ENCODE measurements at places on chromosomes 1 and 21.

- DNase-seq = no peak
Measured at GRCh38 chr1:59978511-59978910, 51.9 kb upstream of the CYP2J2 start.

GRCh38 chr1:94325377-94326302, 88.3 kb upstream of the ARHGAP29 start:
- DNase-seq = no peak

DNA sequence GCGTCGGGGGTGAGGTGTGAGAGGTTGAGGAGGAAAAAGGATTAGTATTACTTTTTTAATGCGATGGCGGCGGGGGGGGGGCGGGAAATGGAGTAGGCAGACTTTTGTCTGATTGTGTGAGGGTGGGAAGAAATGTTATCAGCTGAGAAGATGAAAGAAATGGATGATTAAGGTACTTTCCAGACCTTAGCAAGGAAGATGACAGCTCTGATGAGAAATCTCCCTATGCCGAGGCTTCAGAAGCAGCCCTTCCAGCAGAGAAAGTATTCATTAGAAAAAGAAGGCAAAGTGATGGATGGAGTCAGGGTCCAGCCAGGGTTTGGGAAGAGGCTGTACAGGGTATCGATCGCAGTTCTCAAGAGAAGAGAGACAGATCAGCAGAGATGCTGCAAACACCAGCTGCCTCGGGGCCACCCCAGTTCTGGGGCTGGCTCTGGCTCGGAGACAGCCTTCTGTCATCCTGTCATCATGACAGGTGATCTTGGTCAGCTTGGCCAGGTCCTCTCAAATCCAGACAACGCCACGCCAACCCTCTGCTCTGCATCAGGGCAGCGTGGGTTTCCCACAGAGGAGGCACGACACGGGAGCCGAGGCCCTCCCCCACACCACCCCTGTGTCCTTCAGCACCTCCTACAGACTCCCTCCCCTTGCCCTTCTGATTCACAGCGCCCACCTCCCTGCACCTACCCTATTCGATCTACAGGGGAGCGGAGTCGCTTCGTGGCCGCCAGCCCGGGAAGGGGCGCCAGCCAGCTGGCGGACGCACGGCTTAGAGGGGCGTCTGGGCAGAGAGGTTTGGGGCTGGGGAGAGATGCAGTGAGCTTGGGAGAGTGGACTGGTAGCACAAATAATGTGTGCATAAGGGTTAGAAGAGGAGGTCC, 674 bp upstream of the ATXN7L2 start:
- no peak for DNase-seq

DNA sequence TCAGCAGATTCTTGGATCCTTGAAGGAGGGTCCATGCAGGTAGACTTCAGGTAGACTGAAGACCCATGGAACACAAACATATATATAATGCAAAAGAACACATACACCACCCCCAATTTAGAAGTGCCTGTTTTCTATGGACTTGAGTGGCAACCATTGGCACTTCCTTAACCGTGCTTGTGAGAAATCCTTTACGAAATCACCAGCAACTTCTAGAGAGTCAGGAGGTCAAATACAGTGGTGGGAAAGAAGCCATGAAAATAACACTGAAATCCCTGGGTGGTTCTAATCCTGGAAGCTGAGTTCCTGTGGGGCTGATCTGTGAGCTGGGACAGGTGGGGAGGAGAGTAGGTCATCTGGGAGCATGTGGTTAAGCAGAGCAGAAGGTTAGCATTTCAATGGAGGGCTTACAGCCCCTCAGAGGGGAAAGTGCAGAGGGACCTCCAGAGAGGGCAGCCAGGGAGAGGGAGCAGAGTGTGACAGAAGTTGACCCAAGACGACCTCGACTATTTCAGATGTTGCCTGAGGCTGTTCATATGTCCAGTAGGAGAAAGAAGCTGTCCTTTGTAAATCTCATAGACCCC, 13.0 kb upstream of the IL10 start:
- DNase-seq = no peak

DNA sequence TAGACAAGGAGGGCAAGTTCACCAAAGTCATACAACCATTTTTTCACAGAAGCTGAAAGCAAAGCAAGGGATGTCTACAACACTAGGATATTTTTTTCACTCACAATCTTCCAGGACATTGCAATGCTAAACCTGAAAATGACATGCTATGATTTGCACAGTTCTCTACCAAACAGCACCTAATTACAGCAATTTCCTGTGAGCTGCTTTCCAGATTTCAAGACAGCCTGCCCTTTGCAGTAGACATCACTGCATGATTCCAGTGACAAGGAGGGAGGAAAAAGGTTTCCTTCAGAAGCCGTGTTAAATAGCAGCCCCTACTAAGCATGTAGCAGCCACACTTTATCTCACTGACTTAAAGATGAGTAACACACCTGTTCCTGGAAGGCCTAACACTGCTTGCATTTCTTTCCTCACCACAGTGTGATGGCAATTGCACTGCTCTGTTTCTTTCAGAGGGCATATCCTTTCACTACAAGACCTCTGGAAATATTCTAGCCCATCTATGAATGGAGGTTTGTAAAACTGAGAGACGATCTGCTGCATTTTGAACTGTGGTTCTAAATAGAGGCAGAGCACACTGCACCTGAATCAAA, 97.1 kb downstream of the DUSP10 start:
- DNase-seq = no peak

DNA sequence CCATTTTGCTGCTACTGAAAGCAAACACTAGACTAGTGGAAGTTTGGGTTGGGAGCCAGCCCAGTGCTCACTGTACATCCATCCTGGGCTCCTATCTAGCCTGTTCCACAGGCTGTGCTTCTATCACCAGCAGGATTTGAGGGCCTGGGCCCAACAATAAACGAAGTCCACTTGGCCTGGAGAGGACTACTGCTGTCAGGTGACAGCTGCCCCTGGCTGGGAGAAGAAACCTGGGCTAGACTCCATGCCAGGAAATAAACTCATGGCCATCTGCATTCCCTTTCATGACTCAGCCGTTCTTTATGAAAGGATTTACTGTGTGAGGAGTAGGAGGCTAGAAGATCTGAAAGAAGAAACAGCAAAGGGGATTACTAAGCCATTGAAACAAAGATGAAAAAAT, 35.5 kb downstream of the COLGALT2 start:
- peak; percentile 80 for DNase-seq

GRCh38 chr21:42618707-42619102, 34.7 kb upstream of the PDE9A start:
- DNase-seq = no peak

GRCh38 chr1:162405800-162406199, 6.1 kb downstream of the SH2D1B start:
- no peak for DNase-seq

DNA sequence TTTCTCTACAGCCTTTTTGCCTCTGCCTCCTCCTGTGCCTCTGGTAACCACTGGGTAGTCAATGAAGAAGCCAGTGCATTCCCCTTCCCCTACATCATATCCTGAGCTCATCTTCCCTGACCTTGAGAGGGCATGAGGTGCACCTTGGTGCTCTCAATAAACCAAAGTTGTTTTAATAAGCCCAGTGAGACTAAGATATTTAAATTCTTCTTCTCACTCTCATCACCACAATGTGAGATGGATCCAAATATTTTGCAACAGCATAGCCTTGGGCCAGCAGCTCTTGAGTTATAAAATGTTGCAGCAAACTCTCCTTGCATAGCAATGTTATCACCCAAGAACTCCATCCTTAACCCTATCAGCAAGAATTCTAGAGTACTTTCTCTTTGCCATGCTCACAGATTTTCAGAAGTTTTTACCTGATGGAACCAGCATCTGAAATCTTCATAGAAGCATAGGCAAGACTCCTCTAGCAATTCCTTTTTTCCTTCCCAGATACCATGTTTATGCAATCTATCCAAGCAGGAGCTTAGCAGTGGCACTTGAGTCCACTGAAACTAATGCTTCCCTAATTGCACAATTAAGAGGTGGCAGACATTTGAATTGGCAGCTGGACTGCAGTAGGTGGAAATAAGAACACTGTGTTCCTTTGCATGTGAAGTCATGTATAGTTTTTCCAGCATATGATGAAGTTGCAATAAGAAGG, 36.8 kb downstream of the CDC7 start:
- no peak for DNase-seq

- no peak for DNase-seq
Measured at GRCh38 chr1:77925518-77925917, 37.1 kb downstream of the NEXN start.

DNA sequence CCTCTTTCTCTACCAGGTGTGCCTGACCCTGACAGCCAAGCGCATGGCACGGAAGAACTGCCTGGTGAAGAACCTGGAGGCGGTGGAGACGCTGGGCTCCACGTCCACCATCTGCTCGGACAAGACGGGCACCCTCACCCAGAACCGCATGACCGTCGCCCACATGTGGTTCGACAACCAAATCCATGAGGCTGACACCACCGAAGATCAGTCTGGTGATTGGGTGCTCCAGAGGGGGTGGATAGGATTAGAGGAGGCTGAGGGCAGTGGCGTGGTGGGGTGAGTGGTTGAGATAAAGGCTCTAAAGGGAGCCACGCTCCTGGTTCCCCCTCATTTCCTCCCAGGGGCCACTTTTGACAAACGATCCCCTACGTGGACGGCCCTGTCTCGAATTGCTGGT, 13.1 kb downstream of the ATP1A2 start:
- no peak for DNase-seq

DNA sequence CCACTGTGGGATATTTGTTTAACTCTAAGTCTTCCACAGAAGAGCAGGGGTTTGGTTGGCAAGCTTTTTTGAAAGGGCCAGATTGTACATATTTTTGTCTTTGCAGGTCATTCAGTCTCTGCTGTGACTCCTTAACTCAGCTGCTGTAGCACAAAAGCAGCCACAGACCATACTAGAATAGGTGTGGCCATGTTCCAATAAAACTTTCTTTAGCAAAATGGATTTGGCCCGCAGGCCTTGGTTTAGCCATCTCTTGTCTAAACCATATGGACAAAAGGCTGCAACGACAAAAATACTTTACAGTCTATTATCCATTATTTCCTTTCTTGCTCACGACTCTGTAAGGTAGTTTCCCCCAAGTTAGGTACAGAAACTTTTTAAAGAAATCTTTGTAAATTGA, 60.5 kb downstream of the ESRRG start:
- no peak for DNase-seq

GRCh38 chr1:229043115-229043514, 227.8 kb upstream of the RAB4A start:
- no peak for DNase-seq

GRCh38 chr1:218347723-218348627, 2.8 kb downstream of the TGFB2 start:
- no peak for DNase-seq

- no peak for DNase-seq
Measured at GRCh38 chr1:226687426-226687825, 51.7 kb downstream of the ITPKB start.

DNA sequence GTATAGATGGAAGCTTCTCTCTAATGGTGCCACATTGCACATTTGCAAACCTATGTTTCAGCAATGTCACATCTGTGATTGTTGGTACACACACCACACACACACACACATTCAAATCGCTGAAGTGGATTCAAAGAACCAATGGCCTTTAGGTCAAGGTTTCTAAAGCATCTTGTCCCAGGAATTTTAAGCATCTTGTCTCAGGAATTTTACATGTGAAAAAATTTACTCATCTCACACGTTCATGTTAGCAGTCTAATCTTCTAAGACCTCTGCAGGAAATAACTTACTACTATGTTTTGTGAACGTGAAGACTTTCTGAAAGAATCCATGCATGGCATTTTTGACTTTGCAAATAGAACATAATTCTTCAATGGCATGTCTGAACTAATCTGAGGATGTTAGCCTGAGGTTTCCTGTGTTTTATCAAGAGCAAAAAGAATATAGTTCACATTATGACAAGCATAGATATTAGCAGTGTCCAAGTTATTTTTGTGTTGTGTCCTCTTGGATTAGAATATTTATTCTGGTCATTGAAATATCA, 125.1 kb downstream of the CYYR1 start:
- no peak for DNase-seq

DNA sequence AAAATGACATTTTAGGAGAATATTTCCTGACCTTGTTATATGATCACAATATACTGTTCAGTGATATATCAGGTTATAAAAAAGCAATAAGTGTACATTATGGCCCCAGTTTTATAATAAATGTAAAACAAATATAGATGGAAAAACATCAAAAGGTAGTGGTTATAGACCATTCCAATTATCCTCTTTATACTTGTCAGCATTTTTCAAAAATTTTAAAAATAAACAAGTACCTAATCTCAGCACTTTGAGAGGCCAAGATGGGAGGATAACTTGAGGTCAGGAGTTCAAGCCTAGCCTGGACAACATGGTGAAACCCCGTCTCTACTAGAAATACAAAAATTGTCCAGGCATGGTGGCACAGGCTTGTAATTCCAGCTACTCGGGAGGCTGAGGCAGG, 69.6 kb upstream of the B3GALNT2 start:
- no peak for DNase-seq

All from substantia nigra (tissue), 51 donors.